ENCODE measurements at places on chromosomes 13 and 19.

GRCh38 chr19:23507446-23507845 lies 112.2 kb upstream of the ZNF91 start:
- no peak for DNase-seq

DNA sequence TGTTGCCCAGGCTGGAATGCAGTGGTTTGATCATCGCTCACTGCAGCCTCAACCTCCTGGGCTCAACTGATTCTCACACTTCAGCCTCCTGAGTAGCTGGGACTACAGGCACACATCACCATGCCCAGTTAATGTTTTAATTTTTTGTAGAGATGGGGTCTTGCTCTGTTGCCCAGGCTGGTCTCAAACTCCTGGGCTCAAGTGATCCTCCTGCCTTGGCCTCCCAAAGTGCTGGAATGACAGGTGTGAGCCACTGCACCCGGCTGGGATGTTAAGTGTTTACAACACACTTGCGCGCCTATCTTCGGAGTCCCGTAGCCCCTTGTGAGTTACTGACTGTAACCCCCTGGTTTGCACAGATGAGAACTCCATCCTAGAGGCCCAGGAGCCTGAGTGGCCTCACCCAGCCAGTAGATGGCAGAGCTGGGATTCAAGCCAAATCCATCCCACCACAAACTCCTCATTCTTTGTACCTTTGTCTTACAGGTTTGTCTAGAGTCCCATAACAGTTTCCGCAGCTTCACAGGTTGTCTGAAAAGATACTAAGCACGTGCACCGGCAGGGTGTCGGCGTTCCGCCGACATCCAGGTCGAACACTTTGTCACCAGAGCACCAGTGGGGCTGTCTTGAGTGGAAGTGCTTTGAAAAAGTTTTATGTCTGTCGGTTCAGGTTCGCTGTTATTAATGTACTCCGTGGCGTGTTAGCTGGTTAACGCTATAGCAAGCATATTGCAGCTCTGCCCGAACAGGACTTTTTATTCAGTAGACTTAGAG lies 14.7 kb downstream of the MAG start:
- no peak for DNase-seq

DNA sequence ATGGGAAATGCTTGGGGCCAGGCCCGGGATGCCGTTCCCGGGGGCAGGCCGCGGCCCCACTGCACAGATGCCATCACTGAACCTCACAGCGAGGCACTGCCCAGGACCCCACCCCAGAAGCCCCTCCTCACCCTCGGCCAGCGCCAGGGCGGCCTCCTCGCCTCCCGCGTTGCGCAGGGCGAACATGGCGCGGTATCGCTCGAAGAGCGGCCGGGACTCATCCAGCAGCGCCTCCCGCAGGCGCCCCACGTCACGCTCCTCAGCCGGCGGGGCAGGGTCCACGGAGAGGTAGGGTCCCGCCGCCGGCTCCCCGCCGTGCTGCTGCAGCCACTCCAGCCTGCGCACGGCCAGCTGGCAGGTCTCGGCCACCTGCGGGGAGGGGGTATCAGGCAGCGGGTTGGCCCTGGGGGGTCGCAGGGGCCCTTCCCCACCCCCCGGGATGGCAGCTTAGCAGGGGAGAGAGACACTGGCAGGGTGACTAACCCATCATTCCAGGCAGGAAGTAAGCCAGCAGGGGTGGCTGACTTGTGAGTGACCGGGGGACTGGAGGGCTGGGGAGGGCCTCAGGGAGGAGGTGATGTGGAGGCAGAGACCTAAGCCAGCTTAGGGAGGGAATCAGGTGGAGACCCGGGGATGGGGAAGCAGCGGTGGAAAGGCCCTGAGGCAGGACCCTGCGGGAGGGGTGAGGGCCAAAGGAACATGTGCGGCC lies 8.2 kb downstream of the DOHH start:
- no peak for DNase-seq

DNA sequence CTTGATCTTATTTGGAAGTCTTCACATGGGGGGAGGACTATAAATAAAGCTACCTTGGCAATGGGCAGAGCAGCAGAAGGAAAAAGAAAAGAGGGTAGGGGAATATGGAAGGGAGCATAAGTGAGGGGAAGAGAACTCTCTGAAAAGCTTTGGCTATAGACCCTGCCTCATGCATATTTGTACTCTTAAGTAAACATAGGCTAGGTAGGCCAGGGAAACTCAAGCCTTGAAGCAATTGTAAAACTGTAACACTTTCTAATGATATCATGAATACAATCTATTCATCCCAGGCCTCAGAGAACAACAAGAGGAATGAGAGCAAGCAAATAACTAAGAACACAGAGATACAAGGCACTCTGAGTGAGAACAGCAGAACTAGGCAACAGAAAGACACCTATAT lies 20.4 kb downstream of the MYCBP2 start:
- DNase-seq, result no peak

DNA sequence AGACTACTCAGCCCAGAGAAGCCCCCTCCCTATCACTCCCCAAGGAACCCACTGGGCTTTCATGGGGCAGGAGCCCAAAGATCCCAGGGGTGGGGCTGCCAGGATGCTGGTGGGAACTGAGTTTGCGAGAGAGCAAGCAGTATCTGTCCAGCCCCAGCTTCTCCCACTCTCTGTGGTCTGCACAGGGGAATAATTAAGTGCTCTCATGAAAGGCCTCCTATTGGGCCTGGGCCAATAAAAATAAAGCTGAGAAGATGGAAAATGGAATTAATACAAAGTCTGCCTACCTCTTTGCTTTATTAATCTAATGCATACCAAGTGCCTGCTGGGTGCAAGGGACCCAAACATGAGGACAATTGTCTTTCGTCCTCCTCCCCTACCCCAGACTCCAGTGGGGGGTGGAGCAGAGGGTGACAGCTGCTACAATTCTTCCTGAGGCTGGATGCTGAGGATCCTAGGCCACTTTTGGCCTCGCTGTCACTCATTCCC lies 5.4 kb downstream of the DDX39A start:
- no peak for DNase-seq

DNA sequence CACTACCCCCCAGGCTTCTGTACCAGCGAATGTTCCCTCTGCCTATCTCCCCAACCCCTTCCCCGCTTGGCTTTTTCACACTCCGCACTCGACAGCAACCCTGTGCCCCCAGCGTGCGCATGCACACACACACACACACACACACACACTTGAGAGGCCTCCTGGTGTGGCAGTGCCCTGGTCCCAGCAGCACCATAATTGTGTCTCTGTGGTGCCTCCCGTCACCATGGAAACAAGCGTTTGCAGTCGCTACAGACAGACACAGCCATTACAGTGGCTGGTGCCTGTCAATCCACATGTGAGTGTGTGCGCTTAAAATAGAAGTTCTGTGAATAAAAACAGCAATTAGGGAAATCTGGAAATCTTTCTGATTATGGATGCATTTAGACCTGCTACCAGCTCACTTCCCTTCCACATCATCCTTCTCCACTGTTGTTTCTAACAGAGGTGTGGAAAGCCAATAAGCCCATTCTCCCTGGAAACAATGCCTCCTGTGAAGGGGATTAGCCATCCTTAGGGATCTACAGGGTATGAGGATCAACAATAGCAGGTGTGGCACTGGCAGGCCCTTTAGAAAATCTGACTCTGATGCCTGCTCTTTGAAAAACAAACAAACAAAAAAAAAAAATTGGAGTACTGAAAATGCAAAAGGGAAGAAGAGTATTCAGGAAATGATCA lies 146.3 kb downstream of the DCLK1 start:
- no peak for DNase-seq

DNA sequence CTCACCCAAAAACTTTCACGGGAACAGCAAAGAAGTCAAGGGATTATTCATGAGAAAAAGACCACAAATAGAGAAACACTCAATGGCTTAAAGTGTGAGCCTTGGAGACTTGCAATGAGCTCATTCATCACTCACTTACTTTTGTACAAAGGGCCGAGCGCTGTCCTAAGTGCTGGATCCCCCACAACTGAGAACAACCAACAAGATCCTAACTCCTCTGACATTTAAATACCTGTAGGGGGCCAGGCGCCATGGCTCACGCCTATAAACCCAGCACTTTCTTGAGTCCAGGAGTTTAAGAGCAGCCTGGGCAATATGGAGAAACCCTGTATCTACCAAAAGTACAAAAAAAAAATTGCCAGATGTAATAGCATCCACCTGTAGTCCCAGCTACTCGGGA lies 29.4 kb upstream of the ZNF507 start:
- no peak for DNase-seq

DNA sequence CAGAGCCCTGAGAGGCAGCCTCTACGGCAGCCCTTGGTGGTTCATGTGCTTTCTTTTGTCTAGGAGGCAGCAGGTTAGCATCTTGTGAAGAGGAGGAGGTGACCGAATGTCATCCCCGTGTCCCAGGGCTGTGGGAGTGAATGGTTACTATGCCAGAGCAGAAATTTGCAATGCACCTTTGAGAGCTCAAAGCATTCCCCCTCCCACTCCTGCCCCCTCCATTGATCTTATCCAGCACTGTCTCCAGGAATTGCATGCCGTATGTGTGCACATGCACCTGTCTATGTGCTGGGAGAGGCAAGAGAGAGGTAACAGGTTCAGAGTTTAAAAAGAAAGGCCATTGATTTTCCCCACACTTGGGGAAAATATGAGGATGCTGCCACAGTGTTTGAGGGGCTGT lies 10.2 kb downstream of the RASL11A start:
- no peak for DNase-seq

DNA sequence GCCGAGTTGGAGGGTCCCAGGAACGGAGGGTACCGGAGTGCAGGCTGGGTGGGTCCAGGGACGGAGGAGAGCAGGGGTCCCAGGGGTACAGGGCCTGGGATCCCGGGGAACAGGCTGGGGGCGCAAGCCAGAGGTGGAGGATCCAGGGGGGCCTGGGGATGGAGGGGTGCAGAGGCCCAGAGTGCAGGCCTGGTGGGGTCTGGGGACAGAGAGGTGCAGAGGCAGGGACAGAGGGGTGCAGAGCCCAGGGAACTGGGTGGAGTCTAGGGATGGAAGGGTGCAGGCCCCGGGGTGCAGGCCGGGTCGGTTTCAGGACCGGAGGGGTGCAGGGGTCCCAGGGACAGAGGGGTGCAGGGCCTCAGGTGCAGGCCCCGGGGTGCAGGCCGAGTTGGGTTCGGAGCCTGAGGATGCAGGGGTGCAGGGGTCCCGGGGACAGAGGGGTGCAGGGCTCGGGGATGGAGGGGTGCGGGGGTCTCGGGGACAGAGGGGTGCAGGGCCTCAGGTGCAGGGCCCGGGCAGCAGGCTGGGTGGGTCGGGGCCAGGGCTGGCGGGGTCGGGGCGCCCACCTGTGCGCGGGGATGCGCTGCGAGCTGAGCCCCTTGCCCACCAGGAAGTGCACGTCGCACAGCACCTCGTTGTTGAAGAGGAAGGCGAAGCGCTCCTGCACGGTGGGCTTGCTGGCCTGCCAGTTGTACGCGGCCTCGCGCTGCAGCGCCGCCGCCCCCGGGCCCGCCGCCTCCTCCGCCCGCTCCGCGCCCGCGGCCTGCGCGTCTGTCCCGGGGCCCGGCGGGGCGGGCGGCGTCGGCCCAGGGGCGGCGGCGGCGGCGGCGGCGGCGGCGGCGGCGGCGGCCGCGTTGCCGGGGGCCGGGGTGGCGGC lies 545 bp downstream of the BTBD2 start:
- DNase-seq, result peak; percentile 6

DNA sequence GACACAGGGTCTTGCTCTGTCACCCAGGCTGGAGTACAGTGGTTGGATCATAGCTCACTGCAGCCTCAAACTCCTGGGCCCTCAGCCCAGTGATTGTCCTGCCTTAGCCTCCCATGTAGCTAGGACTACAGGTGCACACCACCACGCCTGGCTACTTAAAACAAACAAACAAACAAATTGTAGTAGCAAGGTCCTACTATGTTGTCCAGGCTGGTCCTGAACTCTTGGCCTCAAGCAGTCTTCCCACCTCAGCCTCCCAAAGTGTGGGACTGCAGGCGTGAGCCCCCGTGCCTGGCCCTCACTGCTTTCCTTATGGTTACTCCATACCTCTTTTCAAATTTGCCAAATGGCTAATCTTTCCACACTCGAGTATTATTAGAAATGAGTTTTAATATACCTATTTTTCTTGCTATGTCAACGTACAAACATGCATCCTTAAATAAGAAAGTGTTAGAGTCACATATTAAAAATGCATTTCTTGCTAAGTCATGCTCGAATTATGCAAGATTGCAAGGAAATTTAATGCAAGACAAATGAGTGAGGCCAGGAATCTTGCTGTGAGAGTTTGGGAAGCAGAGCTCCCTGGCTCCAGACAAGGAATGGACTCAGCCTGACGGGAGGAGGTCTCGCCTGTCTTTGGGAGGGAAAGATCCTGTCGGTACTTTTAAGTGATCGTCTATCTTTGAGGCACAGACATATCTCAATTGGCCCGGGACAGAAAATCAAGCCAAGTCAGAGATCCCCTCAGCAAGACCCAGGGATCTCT lies 39.4 kb downstream of the RFX2 start:
- DNase-seq, result no peak

DNA sequence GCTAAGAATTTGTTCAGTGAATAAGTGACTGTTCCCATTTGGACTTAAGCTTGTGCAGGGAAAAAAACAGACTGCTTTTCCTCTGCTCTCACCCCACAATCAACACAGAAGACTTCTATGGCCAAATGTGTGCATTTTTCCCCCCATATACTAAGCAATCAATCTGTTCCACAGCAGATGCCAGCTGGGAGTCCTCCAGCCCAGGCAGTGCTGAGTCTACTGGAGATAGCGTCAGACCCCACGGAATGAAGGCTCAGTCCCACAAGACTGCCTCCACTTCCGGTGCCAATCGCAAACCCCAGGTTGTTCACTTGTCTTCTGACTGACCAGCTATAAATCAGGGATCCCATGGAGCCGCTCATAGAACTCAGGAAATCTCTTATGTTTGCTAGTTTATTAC lies 69.5 kb upstream of the ANKRD10 start:
- no peak for DNase-seq

DNA sequence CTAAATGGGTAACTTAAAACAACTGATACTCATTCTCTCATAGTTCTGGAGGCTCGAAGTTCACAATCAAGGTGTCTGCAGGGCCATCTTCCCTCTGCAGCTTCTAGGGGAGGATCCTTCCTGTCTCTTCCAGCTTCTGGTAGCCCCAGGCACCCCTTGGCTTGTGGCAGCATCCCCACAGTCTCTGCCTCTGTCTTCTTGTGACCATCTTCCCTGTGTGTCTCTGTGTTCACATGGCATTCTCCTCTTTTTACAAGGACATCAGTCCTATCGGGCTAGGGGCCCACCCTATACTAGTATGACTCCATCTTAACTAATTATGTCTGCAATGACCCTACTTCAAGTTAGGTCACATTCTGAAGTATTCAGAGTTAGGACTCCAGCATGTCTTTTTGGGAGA lies 73.5 kb downstream of the ANKRD10 start:
- no peak for DNase-seq

DNA sequence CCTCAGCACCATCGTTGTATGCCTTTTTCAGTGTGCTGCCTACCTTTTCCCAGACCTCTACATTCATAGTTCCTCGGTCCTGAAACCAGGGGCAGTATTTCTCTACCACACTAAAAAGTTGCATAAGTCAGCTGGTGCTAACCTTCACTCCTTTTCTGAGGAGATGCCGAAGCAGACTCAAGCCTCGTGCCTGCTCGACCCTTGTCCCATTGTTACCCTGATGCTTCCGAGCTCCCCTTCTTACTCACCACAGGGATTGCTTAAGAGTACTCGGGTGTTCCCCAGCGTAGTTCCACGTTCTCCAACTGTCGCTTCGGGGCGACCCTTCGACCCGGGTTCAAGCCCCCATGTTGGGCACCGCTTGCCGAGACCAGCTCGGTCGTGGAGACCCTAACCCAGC lies 19.0 kb upstream of the IL17D start:
- no peak for DNase-seq

- DNase-seq, result no peak
Observed at GRCh38 chr19:56273563-56274117, 1.1 kb downstream of the EDDM13 start.

Measured in activated CD4-positive, alpha-beta T cell treated with anti-CD3 and anti-CD28 coated beads, Interleukin-2, Interleukin-4, amounts not matched to agents 100 ng/mL and 50 ng/mL, durations not matched to agents 16 hours and 8 hours (primary cell).